ENCODE measurements at places on chromosomes 12 and 14.
A peak's percentile ranks its signal among the peaks of the same experiment; 100 is the strongest.

DNA sequence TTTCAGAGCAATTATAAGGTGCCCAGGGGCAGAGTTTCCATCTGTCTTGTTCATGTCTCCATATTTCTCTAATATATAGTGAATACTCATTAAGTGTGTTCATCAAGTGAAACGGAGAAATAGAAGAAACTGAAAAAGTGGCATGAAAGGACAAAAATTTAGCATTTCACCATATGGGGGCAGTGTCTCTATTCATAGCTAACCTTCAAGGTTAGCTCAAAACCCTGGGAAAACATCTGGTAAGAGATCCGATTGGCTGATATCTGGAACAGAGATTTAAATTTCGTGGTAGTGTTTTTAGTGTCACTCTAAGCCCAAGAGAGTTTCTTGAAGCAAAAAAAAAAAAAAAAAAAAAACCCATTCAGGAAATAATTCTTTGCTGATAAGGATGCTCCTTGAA lies 367.5 kb downstream of the DAD1 start:
- peak; percentile 50 for DNase-seq

- DNase-seq: no peak
These were observed 31.5 kb upstream of the GZMB start for GRCh38 chr14:24665440-24665991.

GRCh38 chr12:59147791-59148190 lies 227.5 kb upstream of the LRIG3 start:
- DNase-seq: no peak

GRCh38 chr12:89770391-89770790 lies 61.8 kb upstream of the ATP2B1 start:
- DNase-seq: no peak

DNA sequence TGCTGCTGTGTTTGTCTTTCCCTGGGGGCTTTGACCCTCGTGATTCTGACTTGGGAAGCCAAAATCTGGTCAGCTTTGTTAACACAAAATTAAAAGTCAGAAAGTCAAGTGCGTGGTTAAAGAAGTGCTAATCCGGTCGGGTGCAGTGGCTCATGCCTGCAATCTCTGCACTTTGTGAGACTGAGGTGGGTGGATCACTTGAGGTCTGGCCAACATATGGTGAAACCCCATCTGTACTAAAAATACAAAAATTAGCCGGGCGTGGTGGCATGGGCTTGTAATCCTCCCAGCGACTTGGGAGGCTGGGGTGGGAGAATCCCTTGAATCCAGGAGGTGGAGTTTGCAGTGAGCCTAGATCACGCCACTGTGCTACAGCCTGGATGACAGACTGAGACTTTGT lies 844.6 kb downstream of the VRK1 start:
- DNase-seq: no peak

DNA sequence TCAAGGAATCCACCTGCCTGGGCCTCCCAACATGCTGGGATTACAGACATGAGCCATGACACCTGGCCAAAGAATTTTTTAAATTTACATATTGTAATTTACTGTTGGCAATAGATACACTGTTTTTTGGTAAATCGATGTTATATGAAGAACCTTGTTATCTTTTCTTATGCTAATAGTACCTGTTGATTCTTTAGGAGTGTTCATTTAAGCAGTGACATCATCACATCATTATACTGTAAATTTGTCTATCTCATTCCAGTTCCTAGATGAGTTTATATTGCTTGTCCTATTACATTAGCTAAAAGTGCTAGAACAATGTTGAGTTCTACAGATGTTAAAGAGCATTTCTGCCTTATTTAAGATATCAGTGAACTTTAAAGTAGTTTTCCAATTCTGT lies 13.0 kb upstream of the TAS2R30 start:
- DNase-seq: no peak

GRCh38 chr14:97393244-97393643 lies 596.1 kb downstream of the VRK1 start:
- no peak for DNase-seq

GRCh38 chr12:85765453-85765869 lies 70.7 kb downstream of the RASSF9 start:
- no peak for DNase-seq

DNA sequence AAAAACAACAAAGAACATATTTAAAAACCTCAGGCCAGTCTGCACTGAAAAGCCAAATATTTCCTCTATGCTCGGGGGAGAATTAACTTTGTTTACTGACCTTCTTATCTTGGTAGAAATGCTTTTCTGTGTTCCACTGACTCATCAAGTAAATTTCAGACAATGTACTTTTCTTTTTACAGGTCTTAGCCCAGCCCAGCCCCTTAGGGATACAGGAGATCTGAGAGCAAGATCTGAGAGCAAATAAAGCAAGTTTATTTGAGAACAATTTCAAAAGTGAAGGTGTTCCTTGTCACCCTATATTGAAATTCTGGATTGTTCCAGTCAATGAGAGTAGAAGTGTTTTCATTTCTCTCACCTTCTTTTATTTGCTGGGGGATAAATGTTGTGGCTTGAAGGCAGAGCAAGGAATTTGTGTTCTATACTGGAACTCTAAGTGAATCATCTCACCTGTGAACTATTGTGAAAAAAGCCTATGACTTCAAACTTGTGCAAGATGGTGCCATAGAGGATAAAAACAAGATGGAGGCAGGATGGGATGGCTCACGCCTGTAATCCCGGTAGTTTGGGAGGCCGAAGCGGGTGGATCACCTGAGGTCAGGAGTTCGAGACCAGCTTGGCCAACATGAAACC lies 7.9 kb upstream of the GPRC5A start:
- DNase-seq: peak; percentile 69

GRCh38 chr12:111438481-111438880 lies 32.8 kb downstream of the SH2B3 start:
- DNase-seq: no peak

DNA sequence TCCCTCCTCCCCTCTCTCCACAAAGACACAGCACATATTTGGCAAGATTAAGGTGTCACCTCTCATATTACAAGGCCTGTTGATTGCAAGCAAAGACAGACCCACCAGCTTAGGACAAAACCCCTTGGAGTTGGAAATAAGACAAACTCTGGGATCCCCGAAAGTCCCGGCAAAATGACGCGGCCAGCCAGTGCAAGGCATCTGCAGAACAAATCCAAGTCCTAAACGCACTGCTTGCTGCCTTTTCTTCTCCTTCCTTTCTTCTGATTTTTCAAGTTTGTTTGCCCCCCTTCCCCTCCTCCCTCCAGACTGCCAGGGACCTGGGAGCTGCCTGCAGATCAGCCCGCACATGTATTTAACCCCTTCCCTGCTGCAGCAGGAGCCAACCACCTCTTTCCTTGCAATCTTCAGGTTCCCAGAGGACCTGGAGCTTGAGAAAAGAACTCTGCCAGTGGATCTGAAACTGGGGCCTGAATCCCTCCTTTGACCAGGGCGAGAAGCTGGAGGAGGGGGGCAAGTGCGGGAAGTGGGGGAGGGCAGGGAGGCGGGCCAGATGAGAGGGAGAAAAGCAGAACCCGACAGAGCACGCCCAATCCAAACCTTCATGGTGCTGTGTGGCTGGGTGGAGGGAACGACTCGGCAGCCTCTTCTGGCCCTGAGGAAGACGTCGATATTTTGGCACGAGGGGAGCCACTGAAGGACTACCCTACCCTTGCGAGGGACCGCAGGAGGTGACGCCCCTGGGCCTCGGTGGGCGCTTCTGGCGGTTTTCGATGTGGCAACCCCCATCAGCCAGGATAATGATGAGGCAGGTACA lies 2.0 kb upstream of the NTF3 start:
- DNase-seq: no peak

GRCh38 chr12:82593901-82594396 lies 92.8 kb upstream of the TMTC2 start:
- no peak for DNase-seq

DNA sequence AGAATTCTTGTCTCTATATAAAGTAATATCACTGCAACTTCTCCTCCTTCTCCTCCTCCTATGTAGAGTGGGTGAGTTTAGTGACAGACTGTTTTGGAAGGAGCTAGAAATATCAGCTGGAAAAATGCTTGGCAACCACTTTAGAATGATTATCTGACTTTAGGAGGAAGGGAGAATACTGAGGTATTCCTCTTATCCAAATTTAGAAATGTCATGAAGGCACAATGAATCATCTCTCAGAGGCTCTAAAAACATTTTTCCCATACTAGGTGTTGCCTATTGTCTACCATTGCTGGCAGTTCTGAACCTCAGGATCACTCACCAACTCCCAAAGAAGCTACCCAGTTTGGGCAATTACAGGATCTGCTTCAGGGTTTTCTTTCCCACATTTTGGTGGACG lies 306.6 kb upstream of the ATP2B1 start:
- DNase-seq: no peak

DNA sequence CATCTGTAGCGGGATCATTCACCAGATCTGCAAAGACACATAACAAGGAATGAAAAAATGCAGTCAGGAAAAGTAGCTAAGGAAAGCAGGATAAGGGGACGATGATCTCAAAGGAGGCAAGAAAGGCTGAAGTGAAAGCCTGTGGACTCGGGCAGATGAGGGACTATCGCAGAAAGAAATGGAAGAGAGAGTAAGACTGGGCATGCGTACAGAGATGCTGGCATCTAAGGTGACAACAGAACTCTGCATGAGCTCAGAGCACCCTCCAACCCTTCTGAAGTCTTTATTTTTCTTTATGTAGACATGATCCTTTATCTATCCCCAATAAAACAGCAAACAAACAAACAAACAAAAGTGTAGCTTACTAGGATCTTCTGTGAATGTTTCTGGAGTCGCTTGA lies 7.2 kb downstream of the MFAP5 start:
- no peak for DNase-seq

GRCh38 chr14:29906256-29906870 lies 21.3 kb downstream of the PRKD1 start:
- no peak for DNase-seq

- no peak for DNase-seq
These were observed 26.6 kb upstream of the NXPH4 start for GRCh38 chr12:57190037-57190436.

GRCh38 chr14:70827752-70828151 lies 18.4 kb upstream of the MAP3K9 start:
- DNase-seq: no peak

DNA sequence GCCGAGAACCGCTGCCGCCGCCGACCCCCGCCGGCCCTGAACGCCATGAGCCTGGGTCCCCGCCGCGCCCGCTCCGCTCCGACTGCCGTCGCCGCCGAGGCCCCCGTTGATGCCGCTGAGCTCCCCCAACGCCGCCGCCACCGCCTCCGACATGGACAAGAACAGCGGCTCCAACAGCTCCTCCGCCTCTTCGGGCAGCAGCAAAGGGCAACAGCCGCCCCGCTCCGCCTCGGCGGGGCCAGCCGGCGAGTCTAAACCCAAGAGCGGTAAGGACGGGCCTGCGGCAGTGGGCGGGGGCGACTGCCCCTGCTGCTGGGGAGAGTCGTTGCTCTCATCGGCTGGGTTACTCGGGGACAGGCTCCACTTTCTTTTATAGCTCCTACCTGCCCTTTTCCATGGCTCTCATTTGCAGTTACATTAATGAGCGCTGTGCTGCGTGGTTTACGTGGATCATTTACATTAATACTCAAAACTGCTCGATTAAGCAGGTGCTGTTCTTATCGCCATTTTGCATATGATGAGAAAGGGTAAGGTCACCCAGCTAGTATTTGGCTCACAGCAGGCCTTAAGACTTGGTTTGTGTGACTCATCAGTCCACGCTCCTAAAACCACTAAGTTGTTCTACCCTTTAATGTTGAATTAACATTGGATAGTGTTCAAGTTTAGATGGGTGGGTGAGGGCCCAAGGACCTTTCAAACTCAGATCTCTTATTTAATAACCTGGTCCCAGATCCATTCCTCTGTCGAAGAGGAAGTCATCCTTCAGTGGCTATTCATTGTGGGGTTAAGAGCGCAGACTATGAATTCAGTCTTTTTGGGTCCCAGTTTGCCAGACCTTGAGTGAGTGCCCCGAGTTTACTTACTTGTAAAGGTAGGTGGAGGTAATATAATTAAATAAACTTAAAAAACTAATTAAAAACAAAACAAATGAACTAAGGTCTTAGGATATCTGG lies 823 bp downstream of the RNF10 start:
- peak; percentile 72 for DNase-seq

- no peak for DNase-seq
These were observed 192.0 kb upstream of the HMGA2 start for GRCh38 chr12:65632131-65632855.

DNA sequence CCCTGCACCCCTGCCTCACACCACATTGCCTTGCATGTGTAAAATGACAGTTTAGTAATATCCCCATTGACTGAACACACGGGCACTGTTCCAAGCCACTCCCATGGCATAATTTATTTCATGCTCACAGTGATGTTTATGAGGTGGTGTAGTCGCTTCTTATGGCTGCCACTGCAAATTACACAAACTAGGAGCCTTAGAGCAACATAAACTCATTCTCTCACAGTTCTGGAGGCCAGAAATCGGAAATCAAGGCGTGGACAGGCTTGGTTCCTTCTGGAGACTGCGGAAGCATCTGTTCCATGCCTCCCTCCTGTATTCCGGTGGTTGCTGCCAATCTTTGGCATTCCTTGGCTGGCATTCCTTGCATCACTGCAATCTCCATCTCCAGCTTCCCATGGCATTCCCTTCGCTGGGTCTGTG lies 97.3 kb downstream of the RIN3 start:
- no peak for DNase-seq

All from COLO829 (cell line).